ENCODE measurements at places on chromosomes 5 and 9.
A peak's percentile ranks its signal among the peaks of the same experiment; 100 is the strongest.

- no peak for DNase-seq
These were observed 57.3 kb downstream of the CMYA5 start for GRCh38 chr5:79746642-79747569.

GRCh38 chr5:139915834-139916233 is 120.2 kb downstream of the PSD2 start:
- no peak for DNase-seq

DNA sequence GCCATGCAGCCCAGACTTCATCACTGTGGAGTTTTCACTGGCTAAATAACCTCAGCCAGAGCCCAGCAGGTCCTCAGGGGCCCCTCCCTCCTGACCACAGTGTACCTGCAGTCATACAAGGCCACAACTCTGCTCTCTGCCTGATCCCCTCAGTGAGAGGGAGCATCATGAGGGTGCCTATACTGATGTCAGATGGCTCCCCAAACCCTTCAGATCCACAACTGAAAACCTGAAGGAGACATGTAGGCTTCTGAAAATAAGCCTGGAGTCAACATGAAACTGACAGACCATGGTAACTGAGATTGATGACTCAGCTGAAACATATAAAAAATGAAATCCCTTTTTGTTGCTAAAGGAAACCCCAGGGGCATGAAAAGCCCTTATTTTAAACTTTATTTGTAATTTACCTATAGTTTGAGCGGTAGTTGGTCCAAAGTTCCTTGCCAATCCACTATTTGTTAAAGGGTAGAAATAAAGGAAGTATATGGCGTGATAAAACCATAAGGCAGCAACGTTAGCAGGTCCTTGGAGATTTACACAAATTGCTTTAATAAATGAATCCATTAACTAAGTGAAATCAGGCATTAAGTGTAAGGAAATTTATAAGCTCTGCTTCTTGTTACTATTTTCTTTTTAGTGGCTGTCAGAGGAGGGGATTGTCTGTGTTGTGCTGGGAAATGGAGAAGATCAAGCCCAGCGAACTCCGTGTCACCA is 68.3 kb downstream of the FGF1 start:
- no peak for DNase-seq

GRCh38 chr5:5367739-5368138 is 54.7 kb upstream of the ICE1 start:
- no peak for DNase-seq

DNA sequence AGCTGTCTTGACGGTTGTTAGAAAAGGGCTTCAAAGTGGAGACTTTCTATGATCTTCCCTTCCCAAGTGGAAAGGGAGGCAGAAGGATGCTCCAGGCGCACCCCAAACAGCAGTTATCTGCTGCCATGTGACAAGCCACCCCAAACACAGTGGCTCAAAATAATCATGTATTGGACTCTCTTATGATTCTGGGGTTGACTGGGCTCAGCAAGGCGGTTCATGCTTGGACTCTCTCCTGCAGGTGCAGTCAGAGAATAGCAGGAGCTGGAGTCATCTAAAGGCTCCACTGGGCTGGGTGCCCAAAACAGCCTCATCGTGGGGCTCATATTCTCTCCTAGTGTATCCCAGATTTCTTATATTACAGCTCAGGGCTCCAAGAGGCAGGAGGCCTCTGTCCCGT is 177.6 kb upstream of the IER5L start:
- no peak for DNase-seq

DNA sequence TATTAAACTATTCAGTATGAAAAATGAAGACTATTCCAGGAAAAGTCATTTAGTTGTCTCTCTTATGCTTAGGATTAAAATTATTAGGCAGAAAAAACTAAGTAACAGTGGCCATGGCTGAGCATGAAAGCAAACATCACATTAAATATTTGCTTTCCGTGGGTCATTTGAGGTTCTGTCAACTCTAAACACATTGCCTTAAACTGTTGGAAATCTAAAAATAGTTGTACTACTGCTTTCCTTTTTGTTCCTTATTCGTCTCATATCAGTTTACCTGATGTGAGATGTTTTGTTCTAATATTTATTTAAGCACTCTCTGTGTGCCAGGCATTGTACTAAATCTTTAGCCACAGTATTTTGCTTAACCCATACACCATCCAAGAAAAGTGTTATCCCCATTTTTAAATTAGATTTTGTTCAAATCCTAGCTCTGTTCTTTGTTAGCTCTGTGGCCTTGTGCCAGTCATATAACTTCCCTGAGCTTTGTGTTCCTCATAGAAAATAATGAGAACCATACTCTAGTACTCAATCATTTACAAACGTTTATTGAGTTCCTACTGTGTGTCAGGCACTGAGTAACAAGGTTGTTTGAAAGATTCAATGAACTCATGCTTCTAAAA is 18.7 kb upstream of the ZNF608 start:
- DNase-seq: no peak

GRCh38 chr5:43243270-43243669 is 51.2 kb downstream of the NIM1K start:
- DNase-seq: no peak

GRCh38 chr5:118628660-118629354 is 359.5 kb downstream of the DTWD2 start:
- no peak for DNase-seq

DNA sequence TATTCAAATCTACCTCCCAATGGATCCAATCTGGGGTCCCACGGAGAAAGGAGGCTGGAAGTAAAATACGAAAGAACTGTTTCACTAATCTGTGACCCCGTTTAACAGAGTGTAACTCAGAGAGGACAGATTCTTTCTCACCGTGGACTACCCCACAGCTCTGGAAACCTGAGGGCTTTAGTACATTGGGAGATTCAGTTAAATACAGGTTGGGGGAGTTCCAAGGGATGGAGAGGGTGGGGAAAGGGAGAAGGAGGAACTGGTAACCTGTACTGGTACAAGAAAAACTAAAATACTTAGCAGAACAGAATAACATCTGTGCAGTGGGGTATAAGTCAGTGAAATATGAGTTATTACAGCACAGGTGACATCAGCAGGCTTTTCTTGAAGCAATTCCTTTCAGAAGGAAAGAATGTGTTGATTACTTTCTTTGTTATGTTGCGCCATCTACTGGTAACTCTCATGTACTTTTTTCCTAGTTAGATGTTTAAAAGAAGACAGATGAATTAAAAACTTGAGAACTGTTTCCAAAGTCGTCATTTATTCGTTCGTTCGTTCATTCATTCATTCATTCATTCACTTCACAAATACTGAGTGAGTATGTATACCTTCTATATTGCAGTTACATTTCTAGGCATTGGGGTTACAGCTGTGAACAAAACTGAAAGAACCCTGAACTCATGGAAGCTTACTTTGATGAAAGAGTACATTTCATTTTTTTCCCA is 30.0 kb upstream of the STOM start:
- no peak for DNase-seq

- DNase-seq: no peak
These were observed 166.8 kb downstream of the TRPM3 start for GRCh38 chr9:70954596-70955143.

DNA sequence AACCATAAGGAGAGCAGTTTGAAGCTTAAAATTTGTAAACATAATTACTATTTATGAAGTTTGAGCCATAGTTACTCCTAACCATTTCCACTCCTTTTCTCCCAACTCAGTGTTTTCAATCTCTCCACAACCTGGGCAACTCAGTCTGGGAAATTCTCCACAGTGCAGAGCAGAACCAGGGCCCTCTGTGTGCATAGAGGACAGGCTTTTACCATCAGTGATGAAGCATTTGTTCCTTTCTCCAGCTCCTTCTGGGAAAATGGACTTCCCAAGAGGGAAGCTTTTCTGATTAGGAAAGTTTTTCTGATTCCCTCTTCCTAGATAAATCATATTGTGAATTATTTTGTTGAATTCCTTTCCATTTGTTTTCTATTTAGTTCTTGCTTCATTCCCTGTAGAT is 132.3 kb upstream of the MPDZ start:
- DNase-seq: no peak

- no peak for DNase-seq
These were observed 38.3 kb upstream of the SIL1 start for GRCh38 chr5:139236479-139236878.

DNA sequence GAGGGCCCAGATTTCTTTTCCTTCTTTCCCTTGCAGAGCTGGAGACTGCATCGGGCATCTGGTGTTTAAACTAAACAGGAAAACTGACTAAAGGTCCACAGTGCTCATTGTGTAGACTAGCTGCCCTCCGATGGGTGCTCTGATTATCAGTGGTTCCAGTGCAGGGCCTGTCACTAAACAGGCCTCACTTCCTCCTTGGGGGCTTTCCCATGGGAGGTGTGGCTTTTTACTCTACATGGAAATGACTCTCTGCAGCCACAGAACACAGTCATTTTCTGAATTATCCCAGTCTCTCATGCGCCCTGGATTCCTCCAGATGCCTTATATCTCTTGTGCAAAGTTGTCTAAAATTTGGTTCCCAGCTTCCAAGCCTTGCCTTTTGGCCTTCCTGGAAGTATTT is 199.2 kb downstream of the TRIO start:
- no peak for DNase-seq

DNA sequence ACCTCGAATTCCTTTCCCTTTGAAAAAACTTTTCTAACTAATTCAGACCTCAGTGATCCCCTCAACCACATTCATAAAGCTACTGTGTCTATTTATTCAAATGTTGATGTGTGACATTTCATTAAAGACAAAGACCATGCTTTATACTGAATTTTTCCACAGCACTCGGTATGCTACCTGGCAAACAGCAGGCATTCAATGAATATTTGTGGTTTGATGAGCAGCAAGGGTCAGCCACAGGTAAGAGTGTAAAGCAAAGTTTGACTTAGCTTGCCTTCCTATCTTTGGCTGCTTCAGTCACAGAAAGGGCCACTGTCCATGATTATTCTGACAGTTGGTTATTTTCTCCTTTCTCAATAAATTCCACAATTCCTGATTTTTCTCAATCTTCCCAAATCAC is 5.1 kb upstream of the CDC42SE2 start:
- DNase-seq: no peak

DNA sequence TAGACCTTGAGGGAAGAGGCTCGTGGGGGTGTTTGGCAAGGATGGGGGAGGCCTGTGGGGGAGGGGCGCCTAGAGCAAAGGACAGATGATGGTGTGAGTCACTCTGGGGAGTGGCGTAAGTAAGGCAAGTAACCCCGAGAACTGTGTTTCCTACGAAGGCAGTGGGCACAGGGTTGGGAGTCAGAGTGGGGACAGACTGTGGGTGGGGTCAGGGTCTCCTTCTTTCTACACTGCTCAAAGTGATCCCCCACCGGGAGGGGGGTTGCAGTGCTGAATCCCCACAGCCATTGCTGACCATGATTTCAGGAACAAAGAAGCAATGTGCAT is 136.8 kb downstream of the TENT4A start:
- DNase-seq: no peak

- no peak for DNase-seq
These were observed 6.8 kb upstream of the SPTLC1 start for GRCh38 chr9:92122061-92122460.

DNA sequence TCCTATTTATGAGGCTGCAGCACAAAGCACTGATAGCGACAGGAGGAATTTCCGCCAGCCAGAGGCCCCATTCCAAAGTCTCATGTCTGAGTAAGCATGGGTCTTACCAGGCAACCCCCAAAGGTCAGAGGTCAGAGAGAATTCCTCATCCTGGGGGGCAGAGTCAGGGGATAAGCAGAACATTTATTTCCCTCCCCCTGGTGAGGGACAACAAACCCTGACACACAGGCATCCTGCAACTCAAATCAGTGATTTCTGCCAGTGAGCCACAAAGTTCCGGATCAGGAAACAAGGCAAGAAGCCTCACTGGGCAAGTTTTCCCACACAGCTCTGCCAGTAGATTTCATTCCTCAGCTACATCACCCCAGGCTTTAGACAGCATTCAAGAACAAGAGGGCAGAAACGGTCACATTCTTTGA is 37.0 kb downstream of the ADAMTS12 start:
- DNase-seq: no peak

DNA sequence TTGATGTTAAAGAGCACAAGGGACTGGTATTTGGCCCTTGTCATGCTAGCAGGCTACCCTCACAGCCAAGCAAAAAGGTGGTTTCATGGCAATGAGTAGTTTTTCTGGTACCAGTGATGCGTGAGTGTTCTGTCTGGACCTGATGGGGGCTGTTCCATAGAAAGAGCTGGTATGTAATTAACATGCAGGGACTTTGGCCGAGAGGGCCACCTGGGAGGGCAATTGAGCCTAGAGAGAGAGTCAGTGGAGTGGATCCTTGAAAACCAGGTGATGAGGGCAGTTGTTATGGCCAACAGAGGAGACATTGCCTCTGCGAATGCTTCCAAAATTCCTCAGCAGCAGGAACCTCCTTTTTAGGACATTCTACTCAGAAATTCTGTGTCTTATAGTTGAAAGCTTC is 383.3 kb downstream of the PSAT1 start:
- DNase-seq: no peak

DNA sequence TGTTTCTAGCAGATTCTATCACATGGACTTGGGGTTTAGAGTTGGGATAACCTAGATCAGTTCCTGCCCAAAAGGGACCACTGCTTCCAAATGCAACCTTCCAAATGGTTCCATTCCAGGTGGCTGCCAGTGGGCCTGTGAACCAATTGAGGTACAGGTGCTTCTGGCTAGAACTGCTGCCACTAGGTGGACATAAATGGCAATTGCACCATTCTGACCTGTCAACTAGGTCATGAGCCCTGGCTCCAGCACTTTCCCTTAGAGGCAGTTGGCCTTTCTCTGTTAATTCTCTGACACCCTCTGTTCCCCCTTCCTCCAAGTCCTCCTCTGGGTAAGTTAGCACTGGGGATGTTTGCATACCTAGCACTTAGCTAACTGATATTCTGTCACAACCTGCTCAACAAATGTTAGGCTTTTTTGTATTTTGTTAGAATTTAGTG is 16.6 kb upstream of the HEMGN start:
- DNase-seq: peak; percentile 71

DNA sequence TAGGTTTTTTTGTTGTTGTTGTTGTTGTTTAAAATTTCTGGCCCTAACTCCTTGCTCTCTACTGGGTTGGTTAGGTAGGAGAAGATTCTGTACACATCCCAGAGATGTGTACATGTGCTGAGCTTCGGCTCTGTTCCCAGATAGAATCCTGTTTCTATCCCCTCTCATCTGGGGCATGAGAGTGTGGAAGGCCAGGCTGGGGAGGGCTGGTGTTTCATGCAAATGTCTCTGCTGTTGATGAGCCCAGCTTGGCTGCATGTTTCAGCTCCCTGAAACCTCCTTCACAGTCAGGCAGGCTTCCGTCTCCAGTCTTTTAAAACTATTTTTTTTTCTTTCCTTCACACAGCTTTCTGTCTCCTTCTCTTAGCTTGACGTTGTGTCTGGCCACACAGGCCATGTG is 526.9 kb upstream of the KLF4 start:
- DNase-seq: no peak

- no peak for DNase-seq
These were observed 1.3 kb downstream of the ARSB start for GRCh38 chr5:78983601-78984438.

GRCh38 chr5:65624025-65624570 is at the start of gene TRIM23:
Gene TRIM23, minus strand, starts transcription at chr5:65624333. Its CDS starts 59 bp downstream, at chr5:65624274.
- DNase-seq: peak; percentile 95

DNA sequence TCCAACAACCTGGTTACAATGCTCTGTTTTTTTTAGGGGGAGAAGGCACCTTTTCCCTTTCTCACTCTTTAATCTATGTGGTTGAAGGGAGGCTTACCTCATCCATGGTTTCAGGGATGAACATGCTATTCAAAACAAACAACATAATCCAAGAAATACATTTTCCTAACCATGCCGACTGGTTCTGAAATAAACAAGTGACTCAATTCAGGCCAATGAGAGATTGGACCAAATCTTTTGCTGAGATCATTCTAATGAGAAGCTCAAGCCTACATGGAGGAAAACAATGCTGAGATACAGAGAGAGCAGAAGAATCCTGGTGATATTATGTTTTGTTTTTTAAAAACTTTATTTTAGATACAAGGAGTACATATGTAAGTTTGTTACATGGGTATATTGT is 46.8 kb upstream of the ELL2 start:
- no peak for DNase-seq

- DNase-seq: no peak
These were observed 374.9 kb downstream of the TLE4 start for GRCh38 chr9:79946712-79947111.
